Esophagus squamous epithelium (tissue), 5 donors: ENCODE measurements at places on chromosomes 7 and 10.

GRCh38 chr7:1348096-1348822, 111.0 kb downstream of the MICALL2 start:
- DNase-seq = no peak

- no peak for DNase-seq
Measured at GRCh38 chr10:17779784-17780183, 27.8 kb downstream of the TMEM236 start.

GRCh38 chr7:11540271-11540761, 291.7 kb downstream of the THSD7A start:
- no peak for DNase-seq

DNA sequence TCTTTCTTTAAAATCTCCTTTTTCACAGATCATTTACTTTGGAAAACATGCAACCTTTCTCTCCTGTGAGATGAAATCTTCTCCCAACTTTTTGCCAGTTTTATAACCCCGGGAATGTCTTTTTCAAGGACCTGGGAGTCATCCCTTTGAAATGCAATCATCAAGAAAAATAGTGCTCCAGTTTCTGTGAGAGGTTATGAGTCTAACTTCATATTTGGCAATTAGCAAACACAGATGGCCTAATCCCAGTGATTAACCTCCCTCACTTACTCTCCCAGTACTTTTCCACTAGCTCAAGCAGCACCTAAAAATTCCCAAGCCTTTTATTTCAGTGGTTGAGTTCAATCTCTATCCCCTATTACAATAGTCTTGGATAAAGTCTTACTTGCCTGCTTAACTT, 185.8 kb upstream of the TMEM106B start:
- DNase-seq = no peak

GRCh38 chr7:44460325-44460724, 30.1 kb downstream of the NUDCD3 start:
- DNase-seq = no peak

- no peak for DNase-seq
Measured at GRCh38 chr7:85224171-85224570, 37.3 kb upstream of the SEMA3D start.

DNA sequence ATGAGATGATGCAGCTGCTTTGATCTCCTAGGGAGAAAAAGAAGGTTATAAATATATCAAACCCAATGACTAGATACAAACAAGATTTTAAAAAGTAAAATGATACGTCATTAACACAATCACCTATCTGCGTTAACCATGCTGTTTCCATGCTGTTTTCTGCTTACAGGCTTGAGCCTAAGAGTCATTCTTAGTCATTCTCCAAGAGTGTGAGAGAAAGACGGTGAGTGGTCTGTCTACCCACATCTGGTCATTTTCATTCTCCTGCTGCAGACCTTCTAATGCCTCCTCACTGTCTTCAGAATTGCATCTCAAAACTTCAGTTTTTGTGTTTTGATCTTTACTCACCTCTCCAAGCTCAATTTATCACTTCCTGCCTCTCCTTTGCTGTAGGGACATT, 98.0 kb upstream of the ELMO1 start:
- DNase-seq = no peak

- no peak for DNase-seq
Measured at GRCh38 chr10:62073429-62073828, 171.9 kb downstream of the ARID5B start.

DNA sequence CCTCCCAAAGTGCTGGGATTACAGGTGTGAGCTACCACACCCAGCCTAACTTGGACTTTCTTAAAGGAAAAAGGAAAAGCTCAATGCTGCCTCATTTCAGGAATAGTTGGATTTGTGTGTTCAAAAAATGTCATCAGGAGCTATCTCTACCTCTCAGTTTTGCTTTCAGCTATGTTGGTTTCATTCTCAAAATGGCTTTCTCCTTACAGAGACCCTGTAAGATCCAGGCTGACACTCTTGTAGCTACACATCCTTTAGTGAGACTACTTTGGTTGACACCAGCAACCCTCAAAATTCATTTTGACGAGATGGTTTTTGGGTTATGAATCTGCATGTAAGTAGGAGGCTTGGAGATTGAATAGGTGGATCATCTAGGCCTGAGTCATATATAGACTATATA, 269.7 kb upstream of the SORCS1 start:
- no peak for DNase-seq

DNA sequence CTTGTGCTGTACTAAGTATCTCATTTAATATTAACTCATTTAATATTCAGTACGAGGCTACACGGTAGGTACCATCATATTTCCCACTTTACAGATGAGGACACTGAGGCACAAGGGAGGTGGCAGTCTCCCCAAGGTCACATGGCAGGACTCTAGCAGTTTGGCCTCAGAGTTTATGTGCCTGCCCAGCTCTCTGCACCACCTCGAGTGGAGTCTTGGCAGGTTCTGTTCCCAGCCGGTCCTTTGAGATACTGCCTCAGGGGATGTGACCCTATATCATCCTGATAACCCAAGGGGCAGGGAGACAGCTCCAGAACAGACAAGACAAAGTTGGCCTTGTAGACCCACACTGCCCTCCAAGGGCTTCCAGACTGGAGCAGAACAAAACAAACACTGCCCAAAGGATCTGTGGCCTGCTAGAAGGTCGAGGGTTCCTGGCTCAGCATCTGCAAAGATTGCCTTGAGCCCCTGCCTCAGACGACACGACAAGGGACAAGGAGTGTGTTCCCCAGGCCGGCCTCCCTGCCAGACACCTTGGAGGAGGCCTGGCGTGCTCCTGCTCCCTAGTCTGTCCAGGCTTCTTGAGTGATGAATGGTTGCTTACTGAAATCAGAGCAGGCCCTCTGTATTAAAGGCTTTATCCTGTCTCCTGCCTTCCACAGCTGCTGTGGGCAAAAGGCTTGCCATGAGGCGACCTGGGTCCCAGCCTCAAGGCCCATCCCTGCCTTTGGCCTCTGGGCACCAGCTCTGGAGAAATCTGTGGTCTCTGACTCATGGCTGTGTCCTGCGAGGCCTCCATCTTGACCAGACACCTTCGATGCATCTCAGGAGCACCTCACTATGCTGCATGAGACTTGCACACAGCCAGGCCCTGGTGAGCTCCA, 3.9 kb upstream of the PWWP2B start:
- DNase-seq = no peak

GRCh38 chr7:128841171-128841690, 11.0 kb downstream of the FLNC start:
- no peak for DNase-seq

- DNase-seq = no peak
Measured at GRCh38 chr10:60003651-60004523, 97.5 kb upstream of the CCDC6 start.

DNA sequence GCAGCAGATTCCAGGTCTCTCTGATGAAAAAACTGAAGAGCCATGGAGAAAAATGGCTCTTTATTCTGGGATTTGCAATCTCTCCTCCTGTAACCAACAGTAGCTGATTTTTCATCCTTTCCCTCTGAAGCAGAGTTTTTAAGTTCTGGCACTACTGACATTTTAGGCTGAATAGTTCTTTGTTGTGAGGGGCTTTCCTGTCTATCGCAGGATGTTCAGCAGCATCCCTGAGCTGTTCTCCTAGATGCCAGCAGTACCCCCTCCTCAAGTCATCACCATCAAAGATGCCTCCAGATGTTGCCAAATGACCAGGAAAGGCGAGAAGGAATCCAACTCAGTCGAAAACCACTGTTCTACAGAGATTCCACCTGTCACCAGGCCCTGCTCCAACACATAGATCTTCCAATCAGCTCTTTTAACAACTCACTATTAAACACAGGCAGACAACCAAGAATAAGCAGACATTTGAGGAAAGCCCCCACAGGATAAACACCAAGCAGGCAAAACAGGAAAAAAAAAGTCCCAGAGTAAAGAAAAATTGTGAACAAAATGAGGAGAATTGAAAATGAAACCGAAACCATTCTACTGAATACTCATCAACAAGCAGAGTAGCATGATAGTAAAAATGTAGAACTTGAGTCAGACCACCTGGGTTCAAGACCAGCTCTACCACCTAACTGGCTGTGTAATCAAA, 124.8 kb downstream of the MPP7 start:
- DNase-seq = no peak

GRCh38 chr7:95180-95862, 97.0 kb upstream of the FAM20C start:
- no peak for DNase-seq
